ENCODE measurements at places on chromosomes 11 and 22.
A peak's percentile ranks its signal among the peaks of the same experiment; 100 is the strongest.

GRCh38 chr22:40544758-40545157 is 91.8 kb downstream of the MRTFA start:
- DNase-seq, result no peak

GRCh38 chr11:65243797-65244196 is 18.0 kb upstream of the POLA2 start:
- no peak for DNase-seq

GRCh38 chr11:82731691-82732277 is 1.9 kb downstream of the FAM181B start:
- DNase-seq, result no peak

DNA sequence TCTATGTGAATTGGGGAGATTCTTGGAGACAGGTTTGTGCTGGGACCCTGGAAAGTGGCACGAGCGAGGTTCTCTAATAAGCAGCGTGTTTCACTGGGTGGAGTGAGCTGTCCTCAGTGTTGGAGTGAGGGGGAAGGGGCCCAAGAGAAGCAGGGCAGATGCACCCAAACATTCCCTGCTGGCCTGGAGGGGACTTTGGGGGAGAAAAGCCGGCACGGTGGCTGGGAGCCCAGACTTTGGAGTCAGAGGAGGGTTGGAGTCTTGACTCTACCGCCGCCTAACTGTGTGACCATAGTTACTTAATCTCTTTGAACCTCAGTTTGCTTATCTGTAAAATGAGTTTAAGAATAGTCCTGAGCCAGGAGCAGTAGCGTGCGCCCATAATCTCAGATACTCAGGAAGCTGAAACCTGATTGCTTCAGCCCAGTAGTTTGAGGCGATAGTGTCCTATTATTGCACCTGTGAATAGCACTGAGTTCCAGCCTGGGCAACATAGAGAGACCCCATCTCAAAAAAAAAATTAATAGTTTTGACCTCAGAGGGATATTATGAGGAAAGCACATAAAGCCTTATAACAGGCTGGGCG is 614 bp downstream of the NR1H3 start:
- no peak for DNase-seq

- no peak for DNase-seq
Observed at GRCh38 chr11:129625930-129626329, 189.7 kb upstream of the TMEM45B start.

GRCh38 chr11:12293486-12293885 is 83.9 kb upstream of the PARVA start:
- DNase-seq, result no peak

DNA sequence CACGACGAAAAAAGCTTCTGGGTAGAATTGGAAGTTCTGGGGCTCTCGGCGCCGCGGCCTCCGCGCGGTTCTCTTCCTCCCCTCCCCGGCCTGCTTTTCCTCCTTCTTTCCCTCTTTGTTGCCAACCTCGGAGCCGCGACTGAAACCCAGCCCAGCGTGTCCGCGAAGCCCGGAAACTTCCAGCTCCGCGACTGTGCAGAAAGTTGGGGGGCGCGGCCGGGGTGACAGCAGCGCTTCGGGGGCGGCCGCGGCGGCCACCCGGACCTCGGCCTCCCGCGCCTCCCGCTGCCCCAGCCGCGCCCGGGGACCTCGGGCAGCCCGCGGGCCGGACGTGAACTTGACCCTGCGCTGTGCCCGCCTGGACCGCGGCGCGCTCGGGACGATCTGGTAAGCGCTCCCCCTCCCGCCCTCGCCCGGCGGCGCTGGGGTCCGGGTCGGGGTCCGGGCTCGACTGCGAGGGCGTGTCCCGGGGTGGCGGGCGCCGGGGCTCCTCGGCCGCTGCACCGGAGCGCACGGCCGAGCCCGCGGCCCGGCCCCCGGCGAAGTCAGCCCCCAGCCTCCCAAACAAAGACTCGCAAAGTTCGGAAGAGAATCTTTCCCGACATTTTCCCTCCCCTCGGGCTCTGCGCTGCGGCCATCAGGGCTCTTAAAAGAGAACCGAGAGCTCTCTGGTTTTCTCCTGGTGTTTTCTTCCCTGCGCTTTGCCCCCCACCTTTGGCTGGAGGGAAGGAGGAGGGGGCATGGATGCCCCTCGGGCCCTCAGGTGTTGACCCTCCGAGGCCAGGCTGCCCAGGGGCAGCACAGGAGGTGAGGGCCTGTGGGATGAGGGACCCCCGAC is 67.9 kb upstream of the WNT7B start:
- no peak for DNase-seq

GRCh38 chr22:36790648-36791047 is 14.7 kb upstream of the IFT27 start:
- DNase-seq, result no peak

- DNase-seq, result no peak
Observed at GRCh38 chr11:125141178-125141577, 23.4 kb upstream of the PKNOX2 start.

- DNase-seq, result no peak
Observed at GRCh38 chr22:44597616-44598015, 99.6 kb upstream of the RTL6 start.

GRCh38 chr11:75497788-75498409 is 27.8 kb downstream of the GDPD5 start:
- no peak for DNase-seq

DNA sequence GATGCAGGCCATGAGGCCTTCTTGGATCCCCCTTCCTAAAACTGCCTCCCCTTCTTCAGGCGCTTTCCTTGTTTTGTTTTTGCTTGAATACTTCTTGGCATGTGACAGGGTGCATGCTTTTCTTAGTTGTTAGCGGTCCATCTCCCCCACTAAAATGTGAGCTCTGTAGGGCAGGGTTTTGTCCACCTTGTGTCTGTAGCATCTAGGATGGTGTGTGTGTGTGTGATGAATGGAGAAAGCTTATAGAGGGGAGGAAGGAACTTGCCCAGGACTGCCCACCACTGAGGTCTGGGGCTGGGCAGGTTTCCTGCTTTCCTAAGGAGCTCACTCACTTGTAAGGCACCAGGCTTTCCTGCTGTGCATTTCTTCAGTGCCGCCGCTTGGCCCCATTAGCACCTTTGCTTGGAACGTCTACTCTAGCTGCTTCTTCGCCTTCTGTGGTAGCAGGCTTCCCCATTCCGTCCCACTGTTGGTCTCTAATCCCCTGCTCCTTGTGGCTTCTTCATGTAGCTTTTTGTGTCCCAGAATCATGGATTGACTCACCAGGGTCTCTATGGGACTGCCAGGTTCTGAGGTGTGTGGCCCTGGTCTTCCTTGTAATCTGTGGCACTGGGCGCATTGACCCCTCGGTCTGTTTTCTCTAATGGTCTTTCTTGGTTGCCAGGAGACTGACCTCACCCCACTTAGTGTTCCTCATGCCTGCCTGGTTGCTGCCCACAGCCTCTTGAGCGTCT is 3.3 kb downstream of the DGCR8 start:
- DNase-seq, result no peak

DNA sequence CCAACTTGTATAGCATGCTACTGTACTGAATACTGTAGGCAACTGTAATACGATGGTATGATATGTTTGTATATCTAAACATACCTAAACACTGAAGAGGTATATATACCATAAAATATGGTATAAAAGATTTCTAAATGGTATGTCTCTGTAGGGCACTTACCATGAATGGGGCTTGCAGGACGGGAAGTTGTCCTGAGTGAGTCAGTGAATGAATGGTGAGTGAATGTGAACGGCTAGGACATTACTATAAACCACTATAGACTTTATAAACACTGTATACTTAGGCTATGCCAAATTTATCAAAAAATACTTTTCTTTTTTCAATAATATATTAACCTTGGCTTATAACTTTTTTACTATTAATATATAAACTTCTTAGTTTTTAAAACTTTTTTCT is 66.8 kb downstream of the ZC3H12C start:
- DNase-seq, result no peak

DNA sequence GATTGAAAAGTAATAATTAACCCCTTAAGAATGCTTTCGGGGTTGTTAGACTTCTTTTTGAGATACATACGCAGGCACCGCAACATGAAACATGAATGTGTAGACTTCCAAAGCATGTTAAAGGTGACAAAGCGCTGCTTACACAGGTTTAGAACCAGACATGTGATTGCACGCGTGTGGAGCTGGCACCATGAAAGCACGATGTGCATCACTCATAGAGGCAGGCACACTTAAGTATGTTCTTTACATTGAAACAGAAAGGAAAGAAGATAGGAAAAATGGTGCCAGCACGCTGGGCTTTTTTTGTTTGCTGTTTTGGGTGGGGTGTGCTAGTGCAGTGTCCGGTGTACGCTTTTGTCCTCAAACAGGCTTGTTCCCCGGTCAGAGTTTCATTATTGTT is 83.6 kb upstream of the PPARA start:
- DNase-seq, result no peak

- no peak for DNase-seq
Observed at GRCh38 chr11:62108017-62108750, 15.6 kb upstream of the INCENP start.

DNA sequence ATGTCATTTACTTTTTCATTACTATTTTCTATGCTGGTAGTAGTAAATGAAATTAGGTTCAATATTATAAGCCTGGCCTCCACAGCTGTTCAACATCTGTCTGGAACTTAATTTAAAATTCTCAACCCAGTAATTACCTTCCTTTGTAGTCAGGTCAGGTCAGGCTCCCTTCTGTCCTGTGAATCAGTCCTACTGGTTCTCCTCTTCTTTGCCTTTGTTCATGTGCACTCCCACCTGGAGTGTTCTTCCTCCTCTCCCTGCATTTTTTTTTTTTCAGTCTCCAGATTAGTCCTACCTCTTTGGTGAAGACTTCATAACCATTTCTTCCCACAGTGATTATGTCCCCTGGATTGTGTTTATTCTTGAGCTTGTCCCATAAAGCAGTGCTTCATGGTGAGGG is 67.9 kb downstream of the DKK3 start:
- no peak for DNase-seq

- peak; percentile 4 for DNase-seq
Observed at GRCh38 chr11:106585061-106585460, 433.2 kb downstream of the GUCY1A2 start.

GRCh38 chr11:95293116-95293515 is 62.1 kb upstream of the SESN3 start:
- DNase-seq, result no peak

DNA sequence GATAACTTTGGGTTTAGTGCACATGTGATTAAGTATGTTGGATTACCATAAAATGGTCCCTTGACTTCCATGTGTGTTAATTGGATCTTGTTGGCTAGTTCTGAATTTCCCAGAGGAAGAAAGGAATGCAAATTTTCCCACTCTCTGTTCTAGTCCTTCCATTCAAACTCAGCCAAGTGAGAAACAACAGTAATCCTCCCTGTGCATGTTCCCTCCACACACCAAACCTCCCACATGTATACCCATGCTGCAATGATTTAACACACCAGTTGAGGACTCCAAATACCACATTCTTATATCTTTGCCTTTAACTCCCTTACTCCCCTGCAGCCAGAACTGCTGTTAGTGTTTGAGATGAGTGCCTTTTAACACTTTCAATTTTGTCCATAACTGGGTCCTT is 1158.9 kb downstream of the DLG2 start:
- DNase-seq, result no peak

- DNase-seq, result no peak
Observed at GRCh38 chr22:42418811-42419242, 13.4 kb downstream of the NFAM1 start.

- no peak for DNase-seq
Observed at GRCh38 chr22:50072167-50072555, 13.1 kb downstream of the MLC1 start.

DNA sequence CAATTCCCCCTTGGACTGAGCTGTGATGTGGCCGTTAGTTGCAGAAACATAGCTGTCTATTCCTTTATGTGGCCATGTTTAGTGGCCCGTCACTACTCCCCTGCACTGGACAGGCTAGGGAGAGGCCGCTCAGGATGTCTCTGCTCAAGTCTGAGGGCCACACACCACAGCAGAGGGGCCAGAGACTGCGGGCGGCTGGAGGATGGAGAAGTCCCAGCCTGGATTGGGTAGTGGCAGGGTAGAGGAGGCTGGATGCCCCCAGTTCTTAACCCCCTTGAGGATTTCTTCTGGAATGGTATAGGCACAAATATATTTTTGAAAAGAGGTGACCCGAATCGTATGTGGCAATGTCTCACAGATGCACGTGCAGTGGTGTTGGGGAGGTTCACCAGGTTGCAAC is 116.4 kb upstream of the B3GAT1 start:
- DNase-seq, result no peak

DNA sequence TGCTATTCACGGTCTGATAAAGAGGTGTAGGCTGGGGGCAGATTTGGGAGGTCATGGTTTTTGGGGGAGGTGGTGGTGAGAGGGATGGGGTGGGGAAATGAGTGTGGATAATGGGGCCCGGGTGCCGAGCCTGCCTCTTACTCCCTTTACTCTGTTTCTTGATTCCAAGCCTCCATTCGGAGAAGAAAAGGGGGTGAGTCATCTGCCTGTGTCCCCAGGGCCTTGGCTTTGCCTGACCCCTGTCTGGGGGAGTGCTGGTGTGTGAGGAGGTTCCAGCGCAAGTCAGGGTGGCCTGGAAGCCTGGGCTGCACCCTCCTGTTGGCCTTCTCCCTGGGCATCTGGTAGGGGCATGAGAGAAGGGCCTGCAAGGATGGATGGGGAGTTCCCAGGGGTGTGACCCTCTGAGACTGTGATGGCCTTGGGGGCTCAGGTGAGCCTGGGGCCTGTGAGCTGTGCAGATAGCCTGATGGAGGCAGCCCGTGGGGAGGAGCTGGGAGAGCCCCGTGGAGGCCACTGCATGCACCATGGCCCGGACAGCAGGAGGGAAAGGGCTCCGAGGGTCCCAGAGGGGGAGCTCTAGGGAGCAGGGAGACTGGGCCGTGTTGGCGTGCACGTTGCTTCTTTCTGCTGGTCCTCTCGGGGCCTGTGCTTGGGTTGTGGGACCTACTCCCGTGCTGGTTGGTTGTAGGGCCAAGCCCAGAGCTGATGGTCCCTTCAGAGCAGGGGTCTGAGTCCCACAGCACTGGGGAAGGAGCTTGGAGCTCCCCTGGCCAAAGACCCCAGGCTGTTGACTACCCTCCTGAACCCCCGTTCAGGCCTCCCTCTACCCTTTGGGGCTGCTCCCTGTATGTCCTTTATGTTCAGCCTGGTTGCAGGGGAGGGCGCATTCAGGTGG is 26.3 kb upstream of the ACR start:
- no peak for DNase-seq

GRCh38 chr11:17813391-17814059 is 78.9 kb downstream of the KCNC1 start:
- DNase-seq, result no peak

DNA sequence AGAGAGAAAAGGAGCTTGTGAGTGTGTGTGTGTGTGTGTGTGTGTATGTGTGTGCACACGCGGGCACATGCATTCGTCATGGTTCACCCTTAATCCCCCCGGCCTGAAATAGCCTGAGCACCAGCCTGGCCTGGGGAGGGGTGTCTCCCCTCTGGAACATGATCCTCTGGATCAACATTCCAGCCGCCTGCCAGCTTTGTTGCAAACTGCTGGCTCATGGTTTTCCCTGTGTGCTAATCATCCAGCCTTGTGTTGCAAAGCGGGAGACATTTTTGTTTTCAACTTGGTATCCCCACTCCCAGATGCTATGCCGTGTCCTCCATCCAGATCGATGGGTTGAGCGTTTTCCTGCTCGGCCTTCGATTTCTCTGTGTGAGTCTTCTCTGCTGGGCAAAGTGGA is 94.3 kb downstream of the FEZ1 start:
- no peak for DNase-seq

All from smooth muscle cell of the brain vasculature (primary cell).